Left renal pelvis (tissue), 4 donors: ENCODE measurements at places on chromosomes 16 and 17. TPM values are rescaled to one million over a fixed set of nuclear protein-coding genes. Genes with fewer than 3 reads are reported as not detected.

- DNase-seq: no peak
Measured at GRCh38 chr17:8953156-8953885, 12.2 kb downstream of the PIK3R5 start.

Gene LRRC75A
- polyA plus RNA-seq: 13.1 TPM

- DNase-seq: no peak
Measured at GRCh38 chr17:41586863-41587495, at the start of gene KRT14. Gene KRT14, minus strand, starts transcription at chr17:41586895. Its CDS starts 61 bp downstream, at chr17:41586834.

Gene FOXF1
- polyA plus RNA-seq: 0.37 TPM

DNA sequence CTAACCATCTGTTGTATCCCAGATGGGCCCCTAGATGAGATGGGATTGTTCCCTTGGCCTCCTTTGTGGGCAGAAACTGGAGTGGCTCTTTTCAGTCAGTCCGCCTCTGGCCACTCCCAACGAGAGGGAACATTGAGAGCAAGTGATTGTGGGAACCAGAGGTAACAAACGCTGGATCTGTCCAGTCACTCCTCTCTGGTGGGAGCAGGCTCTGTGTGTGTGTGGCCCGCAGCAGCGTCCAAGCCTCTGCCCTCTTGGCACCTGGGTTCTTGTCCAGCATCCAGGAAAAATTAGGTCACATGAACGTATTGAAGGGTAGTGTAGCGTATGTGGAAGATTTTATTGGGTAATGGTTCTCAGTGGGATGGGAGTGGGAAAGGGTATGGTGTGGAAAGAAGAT, 101.9 kb upstream of the COX10 start:
- no peak for DNase-seq

DNA sequence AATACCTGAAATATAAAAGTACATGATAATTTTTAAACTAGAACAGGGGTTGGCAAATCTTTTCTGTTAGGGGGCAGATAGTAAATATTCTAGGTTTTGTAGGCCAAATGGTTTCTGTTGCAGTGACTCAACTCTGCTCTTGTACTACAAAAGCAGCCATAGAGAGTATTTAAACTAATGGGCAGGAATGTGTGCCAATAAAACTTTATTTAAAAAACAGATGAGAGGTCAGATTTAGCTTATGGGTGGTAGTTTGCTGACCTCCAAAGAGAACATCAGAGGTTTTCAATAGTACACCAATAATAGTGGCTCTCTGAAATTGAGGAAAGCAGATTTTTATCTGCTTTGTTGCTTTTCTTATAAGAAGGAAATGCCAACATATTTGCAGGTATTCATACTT, 15.2 kb upstream of the FAM20A start:
- no peak for DNase-seq

- DNase-seq: no peak
Measured at GRCh38 chr17:79613195-79613772, 2.4 kb upstream of the RBFOX3 start.

GRCh38 chr17:36980280-36980761, 31.6 kb downstream of the AATF start:
- DNase-seq: no peak

- DNase-seq: no peak
Measured at GRCh38 chr16:85304337-85304736, 192.1 kb upstream of the CIBAR2 start.

DNA sequence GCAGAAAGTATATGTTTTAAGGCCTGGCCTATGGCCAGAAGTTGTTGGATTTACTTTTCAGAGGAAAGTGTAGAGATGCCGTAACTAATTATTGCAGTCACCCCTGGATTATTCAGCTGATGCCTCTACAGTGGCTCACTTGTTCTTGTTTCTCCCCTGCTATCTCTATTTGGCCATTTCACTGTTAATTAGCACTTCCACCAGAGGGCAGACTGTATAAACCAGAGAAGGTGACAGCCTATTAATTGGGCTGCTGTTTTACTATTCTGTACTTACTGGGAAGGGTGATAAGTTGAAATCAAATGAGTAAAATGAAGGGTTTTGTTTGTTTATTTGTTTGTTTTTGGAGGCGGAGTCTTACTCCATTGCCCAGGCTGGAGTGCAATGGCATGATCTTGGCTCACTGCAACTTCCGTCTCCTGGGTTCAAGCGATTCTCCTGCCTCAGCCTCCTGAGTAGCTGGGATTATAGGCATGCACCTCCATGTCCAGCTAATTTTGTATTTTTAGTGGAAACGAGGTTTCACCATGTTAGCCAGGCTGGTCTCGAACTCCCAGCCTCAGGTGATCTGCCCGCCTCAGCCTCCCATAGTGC, 66.0 kb downstream of the CDK12 start:
- no peak for DNase-seq

Gene TERB1
- not detected for polyA plus RNA-seq

GRCh38 chr17:61058066-61058465, 341.6 kb upstream of the TBX2 start:
- DNase-seq: no peak

DNA sequence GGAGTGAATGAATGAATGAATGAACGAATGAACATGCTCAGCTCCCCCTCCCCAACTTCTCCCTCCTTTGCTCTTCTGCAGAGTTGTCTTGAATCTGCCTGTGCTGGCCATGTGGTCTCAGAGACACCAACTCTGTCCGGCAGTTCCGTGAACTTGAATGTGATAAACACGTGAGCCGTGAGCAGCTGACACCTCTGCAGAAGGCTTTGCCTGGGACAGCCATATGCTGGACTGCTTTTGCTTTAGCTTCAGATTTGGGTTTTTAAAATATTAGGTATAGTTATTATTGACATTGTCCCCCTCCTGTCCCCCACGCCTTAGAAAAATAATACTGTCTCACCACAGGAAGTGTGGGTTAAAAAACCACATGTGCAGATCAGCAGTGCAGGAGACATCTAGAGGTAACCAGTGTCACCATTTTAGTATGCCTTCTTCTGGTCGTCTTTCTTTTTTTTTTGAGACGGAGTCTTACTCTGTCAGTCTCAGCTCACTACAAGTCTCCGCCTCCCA, 83.8 kb downstream of the ABCC1 start:
- no peak for DNase-seq

- DNase-seq: no peak
Measured at GRCh38 chr16:76583466-76583865, 306.3 kb downstream of the CNTNAP4 start.

GRCh38 chr17:40318830-40319391, 9.9 kb downstream of the RARA start:
- no peak for DNase-seq

DNA sequence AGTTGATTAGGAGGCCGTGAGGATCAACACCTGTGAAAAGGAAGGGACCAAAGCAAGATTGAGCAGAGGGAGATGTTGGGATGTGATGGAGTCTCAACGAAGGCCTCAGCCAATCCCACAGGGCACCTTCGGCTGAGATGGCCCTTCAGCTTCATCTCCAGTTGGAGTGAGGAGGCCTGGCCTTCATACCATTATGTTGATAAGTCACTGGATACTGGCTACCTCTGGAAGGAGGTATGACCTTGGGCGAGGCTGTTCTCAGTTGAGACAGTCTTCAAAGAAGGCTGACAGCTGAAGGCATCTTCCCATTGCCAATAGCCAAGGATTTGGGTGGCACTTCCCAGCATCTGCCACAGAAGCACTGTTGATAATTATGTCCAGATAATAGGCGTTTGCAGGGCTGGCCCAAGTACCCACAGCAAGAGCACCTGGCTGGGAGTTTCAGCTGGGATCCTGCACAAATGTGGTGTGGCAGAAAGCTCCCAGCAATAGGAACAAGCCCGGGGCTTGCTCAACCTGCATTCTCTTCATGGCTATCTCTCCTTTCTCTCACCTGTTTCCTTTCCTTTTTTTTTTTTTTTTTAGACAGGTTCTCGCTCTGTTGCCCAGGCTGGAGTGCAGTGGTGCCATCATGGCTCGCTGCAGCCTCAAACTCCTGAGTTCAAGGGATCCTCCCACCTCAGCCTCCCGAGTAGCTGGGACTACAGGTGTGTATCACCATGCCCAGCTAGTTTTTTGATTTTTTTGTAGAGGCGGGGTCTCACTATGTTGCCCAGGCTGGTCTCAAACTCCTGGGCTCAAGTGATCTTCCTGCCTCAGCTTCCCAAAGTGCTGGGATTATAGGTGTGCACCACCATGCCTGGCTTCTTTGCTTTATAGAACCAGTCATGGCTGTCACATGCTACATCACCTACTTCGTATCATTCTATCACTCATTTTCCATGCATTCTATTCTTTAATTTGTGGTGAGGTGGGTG, 18.2 kb upstream of the MAP3K14 start:
- no peak for DNase-seq

DNA sequence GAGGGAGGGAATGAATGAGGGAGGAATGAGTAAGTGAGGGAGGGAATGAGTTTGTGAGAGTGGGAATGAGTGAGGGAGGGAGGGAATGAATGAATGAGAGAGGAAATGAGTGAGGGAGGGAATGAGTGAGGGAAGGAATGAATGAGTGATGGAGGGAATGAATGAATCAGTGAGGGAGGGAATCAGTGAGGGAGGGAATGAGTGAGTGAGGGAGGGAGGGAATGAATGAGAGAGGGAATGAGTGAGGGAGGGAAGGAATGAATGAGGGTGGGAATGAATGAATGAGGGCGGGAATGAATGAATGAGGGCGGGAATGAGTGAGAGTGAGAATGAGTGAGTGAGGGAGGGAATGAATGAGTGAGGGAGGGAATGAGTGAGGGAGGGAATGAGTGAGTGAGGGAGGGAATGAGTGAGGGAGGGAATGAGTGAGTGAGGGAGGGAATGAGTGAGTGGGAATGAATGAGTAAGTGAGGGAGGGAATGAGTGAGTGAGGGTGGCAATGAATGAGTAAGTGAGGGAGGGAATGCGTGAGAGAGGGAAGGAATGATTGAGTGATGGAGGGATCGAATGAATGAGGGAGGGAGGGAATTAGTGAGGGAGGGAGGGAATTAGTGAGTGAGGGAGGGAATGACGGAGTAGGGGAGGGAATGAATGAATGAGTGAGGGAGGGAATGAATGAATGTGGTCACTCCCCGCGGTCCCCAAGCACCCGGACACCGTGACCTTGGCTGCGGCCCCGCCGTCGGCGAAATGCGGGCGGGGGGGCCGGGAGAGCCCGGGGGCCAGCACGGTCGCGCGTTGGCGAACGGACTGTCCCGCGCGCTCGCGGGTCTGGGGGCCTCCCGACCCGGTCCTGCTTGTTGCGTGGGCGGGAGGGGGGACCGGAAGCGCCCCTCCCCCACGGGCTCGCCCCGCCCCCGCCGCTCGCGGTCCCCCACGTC, 1.1 kb upstream of the UBE2I start:
- no peak for DNase-seq

DNA sequence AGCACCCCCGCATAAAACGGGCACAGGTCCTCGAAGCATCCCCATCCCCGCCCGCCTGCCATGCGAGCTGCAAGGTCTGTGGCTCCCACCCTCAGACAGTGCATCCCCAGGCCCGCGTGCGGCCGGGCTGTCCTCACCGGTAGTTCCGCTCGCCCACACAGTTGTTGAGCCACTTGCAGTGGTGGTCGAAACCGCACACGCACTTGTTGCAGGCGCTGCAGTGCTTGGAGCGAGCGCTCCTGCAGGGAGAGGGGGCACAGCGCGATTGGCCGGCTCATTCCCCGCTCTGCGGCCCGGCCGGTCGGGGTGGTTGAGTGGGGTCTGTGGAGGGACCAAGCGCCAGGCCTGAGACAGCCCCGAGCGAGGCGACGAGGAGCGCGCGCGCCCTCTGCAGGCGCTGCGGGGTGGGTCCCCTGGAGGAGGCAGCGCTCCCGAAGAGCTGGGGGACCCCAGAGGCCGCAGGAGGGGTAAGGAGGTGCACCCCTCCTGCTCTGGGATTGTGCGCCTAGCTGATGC, 6.0 kb upstream of the TPPP3 start:
- DNase-seq: no peak

- peak; percentile 69 for DNase-seq
Measured at GRCh38 chr16:66934138-66934838, at the start of gene CIAO2B. Gene CIAO2B, minus strand, starts transcription at chr16:66934402. Its CDS starts 38 bp downstream, at chr16:66934364.

DNA sequence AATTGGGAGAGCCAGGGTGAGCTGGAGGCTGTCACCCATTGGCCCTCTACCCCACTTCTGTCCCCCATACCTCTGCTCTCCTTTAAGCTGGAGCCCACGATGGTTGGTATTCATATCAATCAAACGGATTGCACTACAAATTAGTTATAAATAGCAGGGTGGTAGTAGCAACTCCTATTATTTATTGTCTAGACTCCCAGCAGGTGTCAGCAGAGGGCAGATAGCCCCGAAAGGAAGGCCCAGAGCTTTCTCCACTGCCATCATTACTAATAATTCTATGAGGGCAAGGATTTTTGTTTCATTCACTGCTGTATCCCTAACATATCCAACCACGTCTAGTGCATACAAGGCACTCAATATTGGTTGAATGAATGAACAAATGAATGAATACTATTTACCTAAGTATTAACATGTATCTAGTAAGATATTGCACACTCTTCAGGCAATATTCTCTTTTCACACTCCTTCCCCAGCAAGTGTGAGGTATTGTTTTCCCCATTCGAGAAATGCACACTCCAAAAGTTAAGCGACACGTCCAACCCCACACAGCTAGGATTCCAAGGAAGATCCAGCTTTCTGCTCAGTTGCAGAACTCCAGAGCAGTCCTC, 6.3 kb downstream of the C17orf50 start:
- DNase-seq: no peak

GRCh38 chr17:30858556-30859250, 26.9 kb downstream of the ATAD5 start:
- no peak for DNase-seq

DNA sequence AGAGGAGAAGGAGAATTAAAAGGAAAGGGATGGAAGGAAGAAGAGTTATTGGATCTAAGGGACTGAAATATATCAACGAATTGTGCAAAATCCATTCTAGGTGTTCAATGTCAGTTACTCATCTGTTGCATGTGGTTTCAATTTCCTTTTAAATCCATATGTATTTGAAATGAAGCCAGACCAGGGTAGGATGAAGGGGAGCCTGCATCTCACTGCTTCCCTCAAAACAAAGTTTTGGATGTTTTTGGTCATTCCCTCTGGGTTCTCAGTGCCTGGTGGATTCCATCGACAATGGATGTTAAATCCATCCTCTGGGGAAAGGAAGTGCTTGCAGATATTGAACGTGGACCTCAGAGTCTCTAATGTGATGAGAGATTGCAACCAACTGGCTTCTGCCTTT, 103.5 kb upstream of the XYLT1 start:
- DNase-seq: no peak

GRCh38 chr17:21313320-21313719, 28.8 kb downstream of the MAP2K3 start:
- DNase-seq: no peak

GRCh38 chr16:27677263-27677662, 127.3 kb downstream of the KATNIP start:
- DNase-seq: no peak

DNA sequence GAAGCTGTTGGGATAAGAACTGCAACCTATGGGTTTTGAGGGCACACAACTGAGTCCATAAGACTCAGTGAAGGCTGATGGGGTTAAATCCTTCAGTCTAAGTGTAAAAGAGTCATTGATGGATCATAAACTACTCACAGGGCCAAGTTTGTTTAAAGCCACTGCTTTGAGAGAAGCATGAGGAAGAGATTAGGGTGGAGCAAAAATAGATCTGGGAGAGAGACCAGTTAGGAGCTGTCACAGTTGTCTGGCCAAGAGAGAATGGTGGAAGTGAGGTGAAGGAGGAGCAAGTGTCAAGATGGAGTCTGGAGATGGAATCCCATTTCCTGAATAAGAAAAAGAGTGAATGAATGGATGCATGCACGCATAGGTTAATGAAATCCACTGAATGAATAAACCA, 379.1 kb upstream of the CDH11 start:
- no peak for DNase-seq
